Activated CD8-positive, alpha-beta memory T cell treated with anti-CD3 and anti-CD28 coated beads for 1 hour (primary cell): ENCODE measurements at places on chromosomes 3 and 15.

GRCh38 chr3:187880851-187881250, 135.6 kb upstream of the BCL6 start:
- no peak for DNase-seq

DNA sequence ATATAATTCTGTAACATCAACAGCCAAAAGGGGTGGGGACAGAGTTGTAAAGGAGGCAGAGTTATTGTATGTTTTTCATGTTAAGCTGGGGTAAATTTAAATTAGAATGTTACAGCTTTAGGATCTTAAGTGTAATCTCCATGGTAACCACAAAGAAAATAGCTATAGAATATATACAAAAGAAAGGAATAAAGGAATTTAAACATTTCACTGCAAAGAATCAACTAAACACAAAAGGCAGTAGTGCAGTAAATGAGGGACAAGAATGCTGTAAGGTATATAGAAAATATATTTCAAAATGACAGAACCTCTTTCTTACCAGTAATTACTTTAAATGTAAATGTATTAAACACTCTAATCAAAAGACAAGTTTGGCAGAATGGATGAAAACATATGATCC, 361.7 kb downstream of the SLC9A9 start:
- DNase-seq = no peak

DNA sequence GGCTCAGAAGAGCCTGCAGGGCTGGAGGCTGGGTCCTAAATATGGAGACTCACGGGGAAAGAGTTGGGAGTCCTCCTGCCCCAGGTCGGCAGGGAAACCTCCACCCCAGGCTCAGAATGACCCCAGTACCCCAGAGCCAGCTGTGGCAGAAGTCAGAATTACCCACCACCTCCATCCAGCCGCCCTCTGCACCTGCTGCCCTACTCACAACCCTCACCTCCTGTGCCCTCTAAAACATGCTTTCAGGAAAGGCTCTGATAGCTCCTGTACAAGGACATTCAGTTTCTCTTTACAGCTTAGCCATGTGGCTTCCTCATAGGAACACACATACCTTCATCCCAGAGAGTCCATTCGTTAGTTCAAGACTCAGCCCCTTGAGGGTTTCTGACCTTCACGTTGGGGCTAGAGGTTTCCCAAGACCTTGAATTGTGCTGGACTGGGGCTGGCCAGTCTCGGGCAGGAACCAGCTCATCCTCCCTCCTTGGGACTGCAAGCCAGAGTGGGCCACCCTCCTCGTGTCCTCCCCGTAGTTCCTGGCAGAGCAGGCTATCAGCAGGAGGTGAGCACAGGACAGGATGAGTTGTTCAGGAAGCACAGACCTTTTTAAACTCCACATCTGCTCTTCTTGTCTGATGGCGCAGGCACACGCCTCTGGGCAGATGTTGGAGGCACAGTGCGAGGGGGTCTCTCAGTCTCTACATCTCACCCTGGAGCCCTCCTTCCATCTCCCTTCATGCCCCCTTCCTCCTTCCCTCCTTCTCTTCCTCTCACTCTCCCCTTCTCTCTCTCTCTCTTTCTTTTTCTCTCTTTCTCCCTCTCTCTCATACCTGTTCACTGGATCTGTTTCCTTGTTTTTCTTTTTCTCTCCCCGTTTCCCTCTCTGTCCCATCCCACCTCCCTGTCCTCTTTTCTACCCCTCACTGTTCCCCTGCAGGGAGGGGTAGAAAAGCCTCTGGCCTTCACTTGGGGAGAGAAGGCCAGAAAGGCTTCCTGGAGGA, 55.9 kb upstream of the NR2C2 start:
- DNase-seq = no peak

GRCh38 chr3:50229490-50229889, 6.5 kb upstream of the GNAI2 start:
- DNase-seq = no peak

DNA sequence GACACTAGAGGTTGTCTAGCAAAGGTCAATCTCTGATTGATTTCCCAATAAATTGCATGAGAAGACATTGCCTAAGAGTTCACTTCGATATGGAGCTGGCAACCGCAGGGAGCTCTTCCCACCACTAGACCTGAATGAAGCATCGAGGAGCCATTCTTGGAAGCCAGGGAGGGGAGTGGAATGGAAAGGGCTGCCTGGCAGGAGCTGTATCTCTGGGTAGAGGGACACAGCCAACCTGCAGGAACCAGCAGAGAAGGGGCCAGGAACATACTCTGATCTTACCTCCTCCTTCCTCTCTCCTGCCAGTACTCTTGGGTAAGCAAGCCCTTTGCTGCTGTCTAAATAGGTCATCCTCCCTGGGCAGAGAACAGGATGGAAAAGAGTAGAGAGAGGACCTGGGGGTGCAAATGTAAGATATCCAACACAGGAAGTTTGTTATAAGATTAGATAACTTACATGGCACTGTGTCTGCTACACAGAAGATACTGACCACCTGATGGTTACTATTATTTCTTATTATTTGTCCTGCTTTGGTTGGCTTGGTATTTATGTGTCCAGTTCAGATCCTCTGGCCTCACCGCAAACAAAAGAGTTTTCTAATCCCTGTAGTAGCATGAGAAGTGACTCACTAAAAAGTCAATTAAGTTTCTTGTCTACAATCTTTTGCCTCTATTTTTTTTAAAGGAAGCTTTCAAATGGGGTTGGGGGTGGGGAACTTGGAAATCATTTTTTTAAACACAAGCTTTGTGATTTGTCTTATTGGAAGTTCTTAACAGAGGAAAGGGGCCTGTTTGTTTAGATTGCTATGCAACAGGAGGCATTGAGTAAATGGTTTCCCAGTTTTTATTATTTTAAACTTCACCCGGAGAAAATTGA, 156.7 kb upstream of the TSC22D2 start:
- DNase-seq = no peak

GRCh38 chr3:11735638-11736037, 91.9 kb upstream of the VGLL4 start:
- no peak for DNase-seq

- DNase-seq = no peak
Observed at GRCh38 chr15:92870010-92870591, 30.0 kb upstream of the CHD2 start.

DNA sequence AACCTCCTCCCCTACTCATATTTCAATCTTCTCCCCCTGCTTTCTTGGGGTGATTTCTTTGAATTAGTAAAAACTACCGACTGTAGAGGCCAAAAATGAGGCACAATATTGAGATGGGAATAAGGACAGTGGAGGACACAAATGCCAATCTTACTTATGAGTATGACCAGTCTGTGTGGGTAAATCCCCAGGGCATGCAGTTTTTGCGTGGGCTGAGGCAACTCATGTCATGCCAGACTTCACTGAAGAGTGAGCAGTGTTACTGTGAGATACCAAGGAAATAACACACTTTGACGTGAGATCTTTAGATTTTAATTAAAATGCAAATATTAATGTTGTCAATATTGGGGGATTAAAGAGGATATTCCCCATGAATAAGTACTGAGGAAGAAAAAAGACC, 254.3 kb upstream of the ICE2 start:
- DNase-seq = no peak

- no peak for DNase-seq
Observed at GRCh38 chr3:62688812-62689211, 186.4 kb downstream of the CADPS start.

DNA sequence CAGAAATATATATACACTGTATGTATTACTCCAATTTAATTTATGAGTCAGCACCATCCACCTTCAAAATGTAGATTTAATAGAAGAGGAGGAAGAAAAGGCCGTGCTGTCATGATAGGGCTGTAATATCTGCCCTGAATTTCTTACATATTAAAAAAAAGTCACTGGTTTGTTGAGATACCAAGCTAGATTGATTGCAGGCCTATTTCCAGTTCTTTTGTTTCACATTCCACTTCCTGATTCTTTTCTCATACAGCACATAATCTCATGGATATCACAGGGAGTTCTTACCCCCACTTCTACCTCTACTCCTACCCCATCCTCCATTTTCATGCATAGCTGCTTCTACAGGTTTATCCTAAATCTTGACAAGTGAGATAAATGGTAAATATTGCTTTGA, 290.3 kb downstream of the ZBTB20 start:
- no peak for DNase-seq

DNA sequence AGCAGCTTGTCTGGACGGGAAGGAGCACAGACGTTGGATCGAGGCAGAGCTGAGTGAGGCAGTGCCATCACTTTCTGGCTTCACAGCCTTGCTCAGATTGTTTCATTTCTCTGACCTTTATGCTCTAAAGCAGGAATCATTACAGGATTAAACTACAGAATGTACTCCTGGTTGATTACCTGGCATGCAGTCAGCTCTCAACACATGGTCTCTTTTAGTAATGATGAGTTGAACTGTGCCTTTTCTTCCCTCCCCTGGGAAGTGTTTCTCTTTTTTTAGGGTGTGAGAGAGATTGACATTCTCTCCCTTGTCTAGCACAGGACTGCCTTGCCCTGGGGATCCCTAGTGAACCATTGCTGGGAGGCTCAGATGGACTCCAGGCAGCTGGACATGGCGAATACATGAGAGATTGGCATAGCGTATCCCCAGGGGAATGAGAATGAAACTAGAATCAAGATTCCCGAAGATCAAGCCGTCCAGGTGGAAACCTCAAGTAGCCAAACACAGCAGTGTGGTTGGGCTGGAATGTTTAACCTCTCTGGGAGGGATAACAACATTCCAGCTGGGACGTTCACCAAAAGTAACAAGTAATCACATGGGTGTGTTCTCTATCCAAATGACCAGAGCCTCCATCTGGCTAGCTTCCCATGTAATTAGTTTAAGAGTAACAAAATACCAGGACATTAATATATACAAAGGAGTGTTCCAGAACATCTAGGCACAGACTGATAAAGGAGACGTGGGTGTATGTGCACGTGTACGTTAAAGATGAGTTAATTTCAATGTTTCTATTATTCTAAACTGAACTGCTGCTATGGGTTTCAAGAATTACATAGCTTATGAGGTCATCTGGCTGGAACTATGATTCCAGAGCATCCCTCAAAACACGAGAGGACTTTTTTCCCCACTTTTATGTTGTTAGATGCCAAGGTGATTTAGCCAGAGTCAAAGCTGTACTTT, 118.6 kb upstream of the NR2E3 start:
- DNase-seq = no peak
